ENCODE measurements at places on chromosomes 7 and 10. TPM values are rescaled to one million over a fixed set of nuclear protein-coding genes. Genes with fewer than 3 reads are reported as not detected.

The ATRNL1 gene
- total RNA-seq: 24.0 TPM

The SPDYE1 gene
- total RNA-seq: not detected

The CXCL12 gene
- total RNA-seq: 47.3 TPM

The SLC26A3 gene
- total RNA-seq: not detected

The PPP1R17 gene
- total RNA-seq: 0.52 TPM

The RASA4 gene
- 2.4 TPM for total RNA-seq

The NPTX2 gene
- 29.9 TPM for total RNA-seq

The PCLO gene
- 6.4 TPM for total RNA-seq

The GPR85 gene
- total RNA-seq: 0.35 TPM

- DNase-seq: no peak
These were observed 118.1 kb downstream of the ANLN start for GRCh38 chr7:36507475-36508440.

- no peak for DNase-seq
These were observed 1054.9 kb upstream of the C7orf33 start for GRCh38 chr7:147535701-147536111.

- no peak for DNase-seq
These were observed 10.9 kb upstream of the AOAH start for GRCh38 chr7:36735172-36735571.

DNA sequence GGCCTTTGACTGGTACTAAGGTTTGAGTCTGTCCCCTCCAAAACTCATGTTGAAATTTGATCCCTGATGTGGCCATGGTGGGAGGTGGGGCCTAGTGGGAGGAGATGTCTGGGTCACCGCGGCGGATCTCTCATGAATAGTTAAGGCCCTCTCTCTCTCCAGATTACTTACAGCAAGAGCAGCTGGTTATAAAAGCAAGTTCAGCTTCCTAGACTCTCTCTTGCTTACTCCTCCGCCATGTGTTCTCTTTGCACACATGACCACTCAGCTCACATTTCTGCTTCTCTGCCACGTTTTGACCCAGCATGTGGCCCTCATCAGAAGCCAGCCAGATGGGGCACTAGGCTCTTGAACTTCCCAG lies 29.9 kb upstream of the ZMIZ1 start:
- peak; percentile 79 for DNase-seq

GRCh38 chr10:99555825-99556523 lies 23.2 kb downstream of the NKX2-3 start:
- DNase-seq: no peak

DNA sequence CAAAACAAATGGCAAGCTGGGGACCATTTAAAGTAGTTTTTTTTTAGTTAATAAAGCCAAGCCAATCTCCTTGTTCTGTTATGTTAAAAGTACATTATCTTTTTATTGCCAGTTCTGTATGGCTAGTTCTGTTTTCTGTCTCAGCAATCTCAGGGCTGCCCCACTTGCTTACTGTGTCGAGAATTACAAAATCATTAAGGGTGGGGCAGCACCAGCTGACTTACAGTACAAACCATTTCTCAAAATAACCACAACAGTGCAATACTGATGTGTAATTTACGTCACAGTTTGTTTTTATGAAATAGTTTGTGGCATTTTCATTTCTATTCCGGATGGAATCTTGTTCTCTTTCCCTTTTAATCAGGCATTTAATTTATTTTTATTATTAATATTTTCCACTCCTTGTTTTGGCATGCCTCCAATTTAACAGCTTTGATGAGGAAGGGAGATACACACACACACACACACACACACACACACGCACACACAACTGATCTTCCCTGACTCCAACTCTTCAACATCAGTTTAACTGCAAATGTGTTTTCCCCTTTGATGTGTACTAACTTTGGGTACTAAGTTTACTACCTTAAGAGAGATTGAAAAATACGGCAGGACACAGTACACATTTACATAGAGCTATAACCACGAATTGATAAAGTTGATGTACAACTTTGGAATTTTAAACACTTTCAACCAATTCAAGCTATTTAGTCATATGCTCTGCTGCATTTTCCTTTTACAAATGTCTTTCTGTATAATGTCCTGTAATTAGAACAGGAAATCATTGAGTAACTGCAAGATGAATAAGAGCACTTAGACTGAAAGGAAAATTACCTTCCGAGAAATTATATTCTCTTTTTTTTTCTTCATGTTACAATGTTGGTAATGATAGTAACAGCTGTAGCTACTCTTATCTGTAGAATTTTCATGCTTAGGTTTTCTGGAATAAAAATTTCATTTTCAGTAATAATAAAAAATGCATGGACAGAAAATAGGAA lies 91.5 kb downstream of the ARID5B start:
- no peak for DNase-seq

DNA sequence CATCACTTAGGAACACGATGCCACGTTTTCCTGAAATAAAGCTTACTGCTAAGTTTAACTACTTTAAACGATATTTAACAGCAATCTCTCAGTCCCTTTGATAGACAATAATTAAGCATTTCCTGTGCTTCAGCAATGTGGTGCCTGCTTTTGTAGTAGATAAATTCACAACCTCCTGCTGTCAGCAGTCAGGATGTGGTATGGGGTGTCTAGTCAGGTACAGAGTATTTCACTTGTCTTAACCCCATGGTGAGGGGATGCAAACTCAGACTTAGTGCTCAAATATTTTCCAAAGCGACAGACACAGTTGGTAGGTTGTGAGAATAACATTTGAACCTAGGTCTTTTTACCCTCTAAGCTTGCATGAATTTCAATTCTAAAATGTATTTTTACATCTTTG lies 526.2 kb upstream of the PFKP start:
- no peak for DNase-seq

GRCh38 chr10:129120441-129120840 lies 346.6 kb upstream of the MGMT start:
- DNase-seq: no peak

DNA sequence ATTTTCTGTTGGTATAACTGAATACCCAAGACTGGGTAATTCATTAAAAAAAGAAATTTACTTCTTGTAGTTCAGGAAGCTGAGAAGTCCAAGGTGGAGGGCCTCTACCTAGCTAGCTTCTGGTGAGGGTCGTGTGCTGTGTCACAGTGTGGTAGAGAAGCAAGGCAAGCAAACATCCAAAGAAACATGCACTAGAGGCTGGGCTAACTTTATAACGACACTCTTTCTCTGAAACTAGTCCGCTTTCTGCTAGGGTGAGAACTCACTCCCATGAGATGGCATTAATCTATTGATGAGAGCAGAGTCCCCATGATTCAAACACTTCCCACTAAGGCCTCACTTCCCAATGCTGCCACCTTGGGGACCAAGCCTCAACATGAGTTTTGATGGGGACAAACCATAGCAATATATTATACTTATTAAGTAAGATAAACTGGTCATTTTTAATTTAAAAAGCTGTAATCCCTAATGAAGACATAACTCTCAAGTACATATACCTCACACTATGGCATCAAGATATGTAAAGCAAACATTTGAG lies 50.8 kb downstream of the PHYHIPL start:
- DNase-seq: peak; percentile 40

DNA sequence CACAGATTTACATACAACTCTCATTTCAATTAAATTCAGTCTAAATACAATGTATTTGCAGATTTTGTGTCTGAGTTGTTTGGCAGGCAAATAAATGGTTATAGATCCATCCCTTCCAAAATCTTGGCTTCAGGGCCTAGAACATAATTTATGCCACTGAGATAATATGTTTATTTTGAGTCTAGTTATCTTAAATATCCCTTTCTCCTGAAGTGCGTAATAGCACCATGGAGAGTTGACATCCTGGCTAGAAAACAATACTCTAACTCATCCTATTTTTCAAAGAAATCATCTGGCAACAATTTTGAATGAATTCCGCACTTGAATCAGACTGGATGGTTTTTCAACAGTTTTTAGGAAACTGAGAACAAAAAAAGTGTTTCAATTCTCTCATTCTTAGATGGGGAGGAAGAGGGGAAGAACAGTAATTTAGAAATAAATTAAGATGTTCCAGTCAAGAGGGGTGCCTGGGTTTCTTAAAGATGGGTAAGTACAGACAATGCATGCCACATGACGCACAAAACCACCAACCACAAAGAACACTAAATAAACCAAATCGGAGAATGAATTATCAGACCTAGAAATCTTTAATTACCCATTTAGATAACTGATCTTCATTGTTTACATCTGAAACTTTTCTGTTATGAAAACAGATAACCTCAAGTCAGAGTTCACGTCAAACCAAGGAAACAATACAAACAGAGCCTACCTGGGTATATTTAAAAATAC lies 228.7 kb upstream of the PTN start:
- DNase-seq: no peak

DNA sequence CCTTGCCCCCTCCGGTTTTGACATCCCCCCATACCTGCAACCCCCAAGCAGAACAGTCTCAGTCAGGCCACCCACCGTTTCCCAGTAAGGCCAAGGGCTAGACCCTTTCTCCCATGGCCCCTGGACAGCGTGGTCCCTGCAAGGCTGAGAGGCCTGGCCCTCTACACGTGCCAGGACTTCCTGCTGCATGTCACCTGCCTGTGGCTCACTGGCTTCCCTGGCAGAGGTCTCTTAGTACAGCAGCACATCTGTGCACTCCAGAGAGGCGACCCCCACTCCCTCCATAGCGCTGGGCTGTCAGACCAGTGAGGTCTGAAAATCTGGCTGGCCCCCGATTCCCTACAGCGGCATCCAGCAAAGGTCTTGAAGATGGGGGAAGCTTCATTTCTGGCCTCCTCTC lies 26.4 kb upstream of the JAKMIP3 start:
- no peak for DNase-seq

- no peak for DNase-seq
These were observed 32.8 kb downstream of the FOXK1 start for GRCh38 chr7:4714767-4715409.

DNA sequence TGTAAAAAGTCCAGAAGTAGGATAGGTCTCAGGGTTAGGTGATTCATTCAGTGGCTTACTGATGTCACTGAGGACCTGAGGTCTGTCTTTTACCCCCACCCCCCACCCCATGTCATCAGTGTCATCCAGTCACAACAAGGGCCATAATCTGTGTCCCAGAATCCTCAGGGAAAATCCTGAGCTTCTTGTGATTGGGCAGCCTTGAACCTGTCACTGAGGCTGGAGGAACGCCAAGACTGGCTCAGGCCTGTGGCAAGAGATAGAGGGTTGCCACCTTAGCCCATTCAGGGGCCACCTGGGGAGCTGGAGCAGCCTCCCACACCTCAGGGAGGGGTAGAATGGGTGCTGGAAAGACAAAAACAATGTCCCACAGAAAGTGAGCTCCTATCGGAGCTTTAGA lies 29.7 kb downstream of the NUB1 start:
- DNase-seq: no peak

DNA sequence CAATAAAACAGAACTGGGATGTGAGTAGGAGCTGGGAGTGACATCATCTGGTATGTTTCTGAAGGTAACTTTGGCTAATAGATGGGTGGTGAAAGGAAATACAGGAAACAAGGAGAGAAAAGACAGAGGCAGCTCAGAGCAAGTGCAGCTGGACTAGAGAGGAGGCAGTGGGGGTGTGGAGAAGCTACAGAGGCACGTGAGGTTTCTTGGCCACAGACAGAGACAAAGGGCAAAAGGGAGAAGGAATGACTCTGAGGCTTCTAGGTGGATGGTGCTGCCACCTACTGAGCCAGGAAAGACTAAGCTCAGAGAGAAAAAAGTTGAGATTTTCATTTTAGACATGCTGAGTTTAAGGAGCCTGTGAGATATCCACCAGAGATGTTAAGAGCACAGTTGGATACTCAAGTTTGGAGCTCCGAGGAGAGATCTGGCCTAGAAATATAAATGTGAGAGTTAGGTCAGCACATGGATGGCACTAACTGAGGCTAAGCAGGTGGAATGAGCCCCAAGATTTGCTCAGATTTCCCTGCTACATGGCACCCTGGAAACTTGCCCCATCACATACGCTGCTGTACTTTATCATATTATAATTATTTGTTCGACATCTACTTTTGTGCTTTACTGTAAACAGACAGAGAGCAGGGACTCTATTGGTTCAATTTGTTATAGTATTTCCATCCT lies 293.0 kb upstream of the IMMP2L start:
- peak; percentile 77 for DNase-seq

- no peak for DNase-seq
These were observed 5.3 kb downstream of the AMPH start for GRCh38 chr7:38625866-38626265.

DNA sequence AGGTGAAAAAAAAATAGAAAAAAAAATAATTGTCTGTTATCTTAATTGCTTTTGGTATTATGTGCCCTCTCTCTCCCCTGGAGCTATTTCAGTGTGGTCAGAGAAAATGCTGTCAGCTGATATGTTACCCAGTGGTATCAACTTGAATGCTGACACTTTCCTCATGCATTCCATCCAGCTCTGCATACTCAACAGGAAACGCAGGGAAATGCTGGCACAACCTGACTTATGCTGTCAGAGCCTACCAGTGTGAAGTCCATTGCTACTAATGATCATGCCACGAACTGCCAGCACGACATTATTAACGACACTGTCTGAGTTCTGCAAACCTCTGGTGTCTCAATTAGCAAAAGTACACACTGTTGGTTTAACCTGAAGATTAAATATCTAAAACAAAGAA lies 182.8 kb downstream of the ZWINT start:
- peak; percentile 19 for DNase-seq

GRCh38 chr7:138662076-138662990 lies 38.8 kb downstream of the SVOPL start:
- DNase-seq: no peak

GRCh38 chr10:103820101-103821062 lies 35.0 kb downstream of the SH3PXD2A start:
- DNase-seq: no peak

- no peak for DNase-seq
These were observed 110.5 kb upstream of the GPR26 start for GRCh38 chr10:123555616-123556015.

- DNase-seq: no peak
These were observed 134.3 kb downstream of the PLXNA4 start for GRCh38 chr7:132441935-132442334.

DNA sequence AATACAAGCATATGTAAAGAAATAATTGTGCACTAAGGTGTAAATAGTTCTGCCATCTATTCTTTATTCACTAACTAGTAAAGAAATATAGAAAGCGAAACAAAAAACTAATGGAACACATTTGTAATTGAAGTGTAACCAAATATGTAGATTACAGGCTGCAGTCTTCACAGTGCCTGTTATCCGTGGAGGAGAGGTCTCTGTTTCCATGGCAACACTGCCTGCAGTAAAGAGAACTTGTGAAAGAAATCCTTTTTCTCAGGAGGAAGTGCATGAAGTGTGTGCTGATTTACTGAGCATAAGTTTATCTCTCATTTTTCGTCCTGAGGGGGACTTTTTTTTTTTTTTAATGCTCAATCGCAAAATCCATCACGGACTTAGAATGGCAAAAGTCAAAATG lies 102.5 kb downstream of the APBB1IP start:
- DNase-seq: peak; percentile 81

Measured in GM23338 (cell line).